NCI-H446 (cell line): ENCODE measurements at places on chromosomes 7 and 10.

DNA sequence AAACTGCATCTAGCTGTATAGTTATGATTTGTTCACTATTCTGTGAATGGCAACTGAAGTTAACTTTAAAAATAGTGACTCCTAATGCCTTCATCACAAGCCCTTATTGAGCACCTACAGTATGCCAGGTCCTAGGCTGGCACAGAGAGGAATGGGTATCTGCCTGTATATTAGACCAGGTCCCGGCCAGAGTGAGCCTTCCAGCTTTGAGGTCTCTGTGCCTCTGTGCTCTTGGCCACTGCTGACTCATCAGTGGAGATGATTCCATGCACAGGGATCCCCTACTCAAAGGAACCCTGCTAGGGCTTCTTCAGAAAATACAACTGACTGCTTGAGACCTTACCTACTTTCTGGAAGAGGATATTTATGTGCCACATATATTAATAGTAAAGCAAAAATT is 118.4 kb downstream of the GFRA1 start:
- DNase-seq, result no peak

DNA sequence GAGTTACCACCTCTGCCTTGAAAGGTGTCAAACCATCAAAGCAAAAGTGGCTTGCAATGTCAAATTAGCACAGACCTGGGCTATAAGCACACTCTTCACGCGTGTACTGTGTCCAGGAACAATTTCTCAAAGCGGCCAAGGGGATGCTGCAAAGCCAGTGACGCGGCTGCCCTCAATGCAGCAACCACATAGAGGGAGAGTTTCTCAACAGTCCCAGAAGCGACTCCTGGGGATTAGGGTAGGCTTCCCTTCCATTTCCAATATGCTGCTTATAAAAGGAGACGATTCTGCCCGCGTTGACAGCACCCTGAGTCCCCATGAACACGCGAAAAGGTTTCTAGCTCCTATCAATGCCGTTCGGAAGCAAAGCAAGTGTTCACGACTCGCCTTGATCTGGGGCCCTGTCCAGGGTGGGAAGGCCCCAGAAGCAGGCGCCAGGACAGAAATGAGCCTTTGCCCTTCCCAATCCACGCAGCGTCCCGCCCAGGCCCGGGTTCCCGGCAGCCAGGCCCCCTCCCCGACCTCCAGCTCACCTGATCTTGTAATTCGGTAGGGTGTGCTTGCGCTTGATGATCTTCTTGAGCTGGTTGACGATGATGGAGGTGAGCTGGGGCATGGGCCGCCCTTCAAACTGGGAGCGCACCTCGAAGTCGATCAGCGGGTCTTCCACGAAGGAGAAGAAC is 1.3 kb downstream of the PDZD8 start:
- no peak for DNase-seq

- no peak for DNase-seq
These were observed 20.9 kb downstream of the ANKIB1 start for GRCh38 chr7:92266415-92267241.

DNA sequence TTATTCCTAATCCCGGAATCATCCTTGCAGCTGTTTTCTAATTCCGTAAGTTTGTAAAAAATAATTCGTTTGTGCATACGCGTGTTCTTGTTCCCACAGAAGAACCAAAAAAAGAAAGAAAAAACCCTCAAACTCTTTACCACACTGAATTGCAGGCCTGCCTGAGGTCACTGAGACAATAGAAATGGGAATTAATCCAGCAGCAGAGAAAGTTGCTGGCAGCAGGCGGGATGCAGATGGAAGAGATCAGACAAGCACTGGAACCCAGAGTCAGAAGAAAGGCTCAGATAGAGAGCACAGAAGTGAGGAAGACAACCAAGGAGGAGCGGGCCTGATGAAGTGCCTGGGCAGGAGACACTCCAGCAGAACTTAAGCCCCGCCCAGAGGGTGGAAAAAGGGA is 141.5 kb upstream of the VWC2 start:
- DNase-seq, result no peak

- no peak for DNase-seq
These were observed 104.0 kb upstream of the INSIG1 start for GRCh38 chr7:155193716-155194115.

DNA sequence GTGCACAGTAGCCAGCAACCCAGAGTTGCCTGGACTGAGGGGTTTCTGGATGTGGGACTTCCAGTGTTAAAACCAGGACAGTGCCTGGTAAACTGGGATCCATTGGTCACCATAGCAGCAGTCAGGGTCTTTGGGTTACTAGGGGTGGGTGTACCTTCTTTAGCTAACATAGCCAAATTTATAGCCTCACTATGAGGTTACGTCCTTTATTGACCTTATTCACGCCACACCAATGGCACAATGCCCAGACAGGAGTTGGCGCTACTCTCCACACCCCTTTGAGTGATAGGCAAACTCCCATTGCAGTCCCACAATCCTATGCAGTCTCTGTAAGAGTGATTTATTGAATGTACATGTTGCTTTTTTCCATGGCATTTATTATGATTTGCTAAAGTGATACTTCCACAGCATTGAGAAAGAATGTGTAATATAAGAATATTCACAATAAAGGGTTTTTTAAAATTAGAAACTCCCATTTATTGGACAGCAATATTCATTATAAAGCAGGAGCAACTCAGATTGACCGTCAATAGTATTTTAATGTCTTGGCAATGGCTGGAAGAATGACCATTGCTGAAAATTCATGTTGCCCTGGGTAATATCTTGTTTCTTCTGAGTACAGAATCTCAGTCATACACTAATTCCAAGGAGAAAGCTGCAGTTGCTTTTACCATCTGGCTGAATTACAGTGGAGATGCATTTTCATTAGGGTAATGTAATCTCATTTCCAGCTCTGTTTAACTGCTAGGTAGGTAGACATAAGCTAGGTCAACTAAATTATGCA is 26.1 kb downstream of the IFIT5 start:
- no peak for DNase-seq

DNA sequence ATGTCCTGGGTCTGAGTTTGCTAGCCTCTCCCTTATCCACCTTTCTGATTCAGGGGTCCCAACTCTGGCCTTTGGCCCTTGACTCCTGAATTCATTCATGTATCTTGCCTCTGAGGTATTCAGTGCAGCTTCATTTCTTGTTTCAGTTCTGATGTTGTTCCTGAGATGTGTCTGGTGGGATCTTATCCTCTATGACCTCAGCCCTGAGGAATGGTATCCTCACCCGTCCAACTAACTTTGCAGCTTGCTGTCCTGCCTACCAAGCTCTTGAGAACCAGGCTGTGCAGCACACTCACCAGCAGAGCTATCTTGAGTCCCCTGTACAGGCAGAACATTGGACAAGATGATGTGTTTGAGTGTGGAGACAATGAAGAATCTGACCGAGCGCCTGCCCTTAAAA is 13.8 kb downstream of the SUFU start:
- DNase-seq, result no peak

DNA sequence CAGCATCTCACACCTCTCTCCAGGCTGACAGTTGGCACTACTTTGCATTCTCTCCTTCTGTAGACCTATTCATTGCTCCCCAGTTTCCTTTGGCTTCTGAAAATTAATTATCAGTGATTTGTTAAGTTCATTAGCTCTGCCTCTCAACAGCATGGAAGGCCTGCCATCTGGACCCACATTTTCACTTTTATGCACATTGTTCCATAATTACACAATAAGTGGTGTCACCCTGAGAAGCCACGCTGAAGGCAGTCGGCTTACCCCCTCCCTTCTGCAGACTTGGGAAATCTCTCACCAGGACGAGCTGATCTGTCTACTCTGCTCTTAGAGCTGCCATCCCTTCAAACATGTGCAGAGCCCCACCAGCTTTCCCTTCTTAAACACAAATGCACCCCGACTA is 64.7 kb downstream of the SLIT1 start:
- no peak for DNase-seq

- no peak for DNase-seq
These were observed 2.6 kb downstream of the BPGM start for GRCh38 chr7:134649226-134649775.

DNA sequence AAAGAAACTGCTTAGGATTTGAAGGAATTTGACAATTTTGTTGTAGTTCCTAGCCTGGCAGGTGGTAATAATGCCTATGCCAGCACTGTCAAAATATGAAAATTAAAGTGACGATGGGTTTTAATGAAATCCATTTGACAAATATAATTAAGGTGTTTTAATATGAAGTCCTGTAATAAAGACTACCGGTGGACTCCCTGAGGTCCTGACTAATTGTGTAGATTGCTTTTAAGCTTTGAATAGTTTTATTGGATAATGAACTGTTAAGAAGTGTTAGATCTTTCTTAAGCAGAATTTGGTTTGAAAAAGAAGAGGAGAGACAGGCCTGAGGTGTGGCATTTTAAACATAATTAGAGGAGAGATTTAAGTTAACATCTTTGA is 197.2 kb downstream of the VTI1A start:
- DNase-seq, result no peak

GRCh38 chr10:48309711-48310226 is 3.3 kb downstream of the MAPK8 start:
- no peak for DNase-seq

DNA sequence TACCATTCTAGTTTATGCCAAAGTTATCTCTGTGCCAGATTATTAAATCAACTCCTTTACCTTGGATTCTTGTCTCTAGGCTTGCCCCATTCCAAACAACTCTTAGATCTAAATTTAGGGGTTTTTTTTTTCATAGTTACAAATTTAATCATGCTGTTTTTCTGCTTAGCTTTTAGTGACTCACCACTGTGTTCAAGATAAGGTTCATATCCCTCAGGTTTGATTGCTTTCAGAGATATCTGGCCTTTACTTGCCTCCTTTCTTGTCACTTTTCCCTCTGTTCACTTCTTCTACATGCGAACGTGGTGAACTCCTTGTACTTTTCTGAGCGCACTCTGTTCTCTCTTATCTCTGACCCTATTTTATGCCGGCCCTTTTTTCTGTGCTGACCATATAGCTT is 78.2 kb downstream of the VPS50 start:
- no peak for DNase-seq

- no peak for DNase-seq
These were observed 20.0 kb upstream of the JAZF1 start for GRCh38 chr7:28200598-28200997.

GRCh38 chr10:43249962-43250614 is 16.8 kb downstream of the RASGEF1A start:
- no peak for DNase-seq

- no peak for DNase-seq
These were observed 53.6 kb downstream of the KAT6B start for GRCh38 chr10:74880041-74880440.

GRCh38 chr7:129465080-129465479 is 30.8 kb downstream of the STRIP2 start:
- DNase-seq, result no peak

DNA sequence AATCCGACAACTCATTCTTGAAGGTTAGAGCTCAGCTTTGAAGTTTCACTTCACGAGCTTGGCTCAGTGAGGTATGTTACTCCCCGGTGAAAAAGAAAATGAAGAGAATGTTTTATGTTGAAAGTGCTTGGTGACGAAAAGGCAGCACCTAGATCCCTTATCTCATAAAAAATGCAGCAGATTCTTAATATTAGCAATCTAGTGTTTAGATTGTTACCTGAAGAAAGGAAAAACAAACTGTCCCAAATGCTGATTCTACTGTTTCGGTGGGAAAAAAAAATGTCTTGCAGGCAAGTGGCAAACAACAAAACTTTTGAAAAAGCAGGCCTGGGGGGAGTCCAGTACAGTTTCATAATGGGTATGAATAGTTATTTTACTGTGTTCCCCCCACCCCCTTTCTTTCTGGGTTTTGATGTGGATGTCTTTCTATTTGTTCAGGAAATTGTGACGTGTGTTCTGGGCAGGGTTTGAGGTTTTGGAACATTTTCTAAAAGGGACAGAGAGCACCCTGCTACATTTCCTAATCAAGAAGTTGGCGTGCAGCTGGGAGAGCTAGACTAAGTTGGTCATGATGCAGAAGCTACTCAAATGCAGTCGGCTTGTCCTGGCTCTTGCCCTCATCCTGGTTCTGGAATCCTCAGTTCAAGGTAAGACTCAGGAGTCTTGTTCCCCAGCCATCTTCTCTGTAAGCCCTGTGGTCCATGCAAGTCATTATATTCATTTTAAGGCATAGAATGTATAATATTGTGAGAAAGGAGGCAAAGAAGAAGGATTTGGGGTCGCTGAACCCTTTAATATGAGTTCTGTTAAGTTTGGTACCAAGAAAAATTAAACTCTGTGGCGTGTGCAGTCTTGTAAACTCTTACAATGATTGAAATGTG is at the start of gene SRGN:
TSS of gene SRGN (plus strand) at position 514 of the 881 bp plus-strand sequence. CDS start at position 569, 55 bp downstream.
- no peak for DNase-seq
